SK-N-SH (cell line): ENCODE measurements at places on chromosomes 5 and 9.

DNA sequence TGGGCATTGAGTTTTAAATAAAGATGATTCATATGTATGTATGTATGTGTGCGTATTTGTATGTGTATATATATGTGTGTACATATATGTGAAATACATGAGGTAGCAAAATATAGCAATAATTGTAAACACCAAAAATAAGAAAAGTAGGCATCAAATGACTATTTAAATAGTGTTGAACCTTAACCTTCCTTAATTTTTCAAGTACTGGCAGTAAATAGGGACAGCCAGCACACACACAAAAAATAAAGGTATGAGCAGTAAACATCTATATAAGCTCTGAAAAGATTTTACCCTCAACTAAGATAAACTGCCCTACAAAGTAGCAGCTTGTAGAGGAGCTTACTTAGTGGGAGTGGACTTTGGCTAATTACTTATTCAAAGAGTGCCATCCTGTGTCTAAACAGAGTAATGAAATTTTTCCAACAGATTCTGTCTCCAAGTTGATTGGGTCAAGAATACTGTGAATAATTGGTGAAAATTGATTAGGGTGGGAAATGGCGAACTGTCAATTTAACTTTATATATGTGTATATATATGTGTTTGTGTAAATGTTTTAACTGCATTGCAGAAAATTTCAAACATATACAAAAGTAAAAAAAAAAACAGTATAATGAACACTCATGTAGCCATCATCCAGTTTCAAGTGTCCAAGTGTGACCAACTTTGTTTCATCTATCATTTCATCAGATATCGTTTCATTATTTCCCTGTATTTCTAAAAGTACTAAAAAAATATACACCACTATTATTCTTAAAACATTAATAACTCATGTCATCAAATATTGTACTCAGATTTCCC is 2.0 kb upstream of the ADAMTS6 start:
- peak overlapping the region; percentile 89 for H3K4me3 ChIP-seq
- peak; percentile 66 for DNase-seq
- peak overlapping the region; percentile 97 for H3K27ac ChIP-seq
- peaks cover 12% of the 10 kb centered on the region; the same call in 1 of the 2 replicates for H3K4me1 ChIP-seq
- H3K36me3 ChIP-seq, result no peaks in the 10 kb centered on the region

GRCh38 chr5:87195616-87196015 is 72.1 kb upstream of the RASA1 start:
- no peaks in the 10 kb centered on the region for H3K36me3 ChIP-seq
- no peak overlapping the region for H3K4me3 ChIP-seq
- no peaks in the 10 kb centered on the region for H3K27me3 ChIP-seq

- no peaks in the 10 kb centered on the region for H3K27me3 ChIP-seq
- no peaks in the 10 kb centered on the region for H3K4me1 ChIP-seq
- H3K36me3 ChIP-seq, result no peaks in the 10 kb centered on the region
- H3K4me3 ChIP-seq, result no peak overlapping the region
- no peak for DNase-seq
Measured at GRCh38 chr5:157109744-157110143, 900 bp upstream of the HAVCR2 start.

GRCh38 chr9:13614060-13614459 is 334.6 kb upstream of the MPDZ start:
- peaks cover 4% of the 10 kb centered on the region for H3K4me1 ChIP-seq
- peak overlapping the region; percentile 32; the same call in 1 of the 2 replicates for H3K27ac ChIP-seq
- H3K27me3 ChIP-seq, result no peaks in the 10 kb centered on the region
- peak; percentile 29 for DNase-seq
- no peak overlapping the region; the same call in 1 of the 2 replicates for H3K4me3 ChIP-seq

DNA sequence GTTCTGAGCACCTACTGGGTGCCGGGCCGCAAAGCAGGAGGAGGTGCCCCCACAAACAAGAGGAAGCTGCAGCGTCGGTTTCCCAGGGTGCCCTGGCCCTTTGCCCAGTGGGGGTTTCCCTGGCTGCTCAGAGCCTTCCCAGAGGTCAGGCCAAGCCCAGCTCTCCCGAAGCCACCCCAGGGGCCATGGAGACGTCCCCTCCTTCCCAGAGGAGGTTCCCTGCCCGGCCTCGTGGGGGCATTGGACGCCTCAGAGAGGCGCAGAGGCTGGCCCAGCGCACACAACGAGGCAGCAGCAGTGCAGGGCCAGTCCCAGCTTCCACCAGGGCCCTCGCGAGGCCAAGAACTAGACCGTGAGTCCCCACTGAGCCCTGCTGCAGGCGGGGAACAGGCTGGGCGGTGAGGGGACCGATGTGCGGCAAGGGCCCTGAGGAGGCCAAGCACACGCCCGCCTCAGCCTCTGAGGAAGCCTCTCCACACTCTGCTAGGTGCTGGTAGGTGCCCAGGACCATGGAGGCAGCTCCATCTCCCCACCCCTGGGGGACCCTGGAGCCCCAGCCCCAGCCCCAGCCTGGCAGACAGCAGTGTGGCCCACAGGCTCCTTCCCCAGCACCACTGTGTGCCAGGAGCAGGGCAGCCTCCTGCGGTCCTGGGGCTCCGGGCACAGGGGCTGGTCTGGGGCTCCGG is 7.0 kb downstream of the DIPK1B start:
- H3K4me1 ChIP-seq, result peaks cover 11% of the 10 kb centered on the region; the same call in 1 of the 2 replicates
- H3K4me3 ChIP-seq, result no peak overlapping the region
- no peak overlapping the region for H3K27ac ChIP-seq
- no peak for DNase-seq
- no peaks in the 10 kb centered on the region for H3K27me3 ChIP-seq
- H3K36me3 ChIP-seq, result peaks cover 24% of the 10 kb centered on the region; the same call in 1 of the 2 replicates
